ENCODE measurements at places on chromosomes 2 and 18. TPM values are rescaled to one million over a fixed set of nuclear protein-coding genes. Genes with fewer than 3 reads are reported as not detected.

DNA sequence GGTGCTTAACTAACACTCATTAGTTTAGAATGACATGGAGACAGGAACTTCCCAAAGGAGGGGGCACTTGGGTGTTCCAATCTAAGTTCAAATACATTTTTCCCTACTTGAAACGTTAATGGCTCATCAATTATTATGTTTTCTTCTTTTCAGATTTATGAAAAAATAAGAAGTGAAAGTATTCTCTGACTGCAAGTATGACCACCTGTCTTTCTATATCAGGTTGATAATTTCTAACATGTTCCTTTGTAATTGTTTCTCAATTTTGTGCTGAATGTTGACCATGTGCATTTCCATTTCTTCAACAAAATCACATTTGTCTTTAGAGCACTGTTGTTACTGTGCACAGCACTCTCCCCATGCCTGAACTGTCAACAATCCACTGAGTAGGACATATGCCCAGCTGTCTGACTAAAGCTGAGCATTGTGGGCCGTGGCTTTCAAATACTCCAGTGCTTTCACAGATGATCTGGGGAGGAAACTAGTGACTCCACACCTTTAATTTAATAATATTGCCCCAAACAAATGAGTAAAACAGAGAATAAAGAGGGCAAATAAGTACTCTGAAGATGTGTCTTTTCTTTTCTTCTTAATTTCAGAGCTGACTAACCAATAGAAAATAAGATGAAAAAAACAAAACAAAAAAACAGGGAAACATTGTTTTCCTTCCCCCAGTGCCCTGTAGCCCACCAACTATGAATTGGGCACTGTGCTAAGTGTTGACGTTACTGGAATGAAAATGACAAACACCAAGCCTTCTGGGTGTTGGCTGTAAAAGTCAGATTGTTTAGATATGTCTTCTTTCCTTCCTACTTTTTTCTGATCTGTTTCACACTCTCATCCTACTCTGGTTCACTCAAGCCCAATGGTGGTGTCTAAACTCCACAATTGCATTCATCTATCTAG lies 16.0 kb downstream of the LANCL1 start:
- H3K4me1 ChIP-seq = peaks cover 3% of the 10 kb centered on the region
- no peaks in the 10 kb centered on the region for H3K27me3 ChIP-seq
- no peaks in the 10 kb centered on the region for H3K36me3 ChIP-seq
- DNase-seq = no peak
- H3K4me3 ChIP-seq = no peak overlapping the region
- no peak overlapping the region for H3K27ac ChIP-seq

DNA sequence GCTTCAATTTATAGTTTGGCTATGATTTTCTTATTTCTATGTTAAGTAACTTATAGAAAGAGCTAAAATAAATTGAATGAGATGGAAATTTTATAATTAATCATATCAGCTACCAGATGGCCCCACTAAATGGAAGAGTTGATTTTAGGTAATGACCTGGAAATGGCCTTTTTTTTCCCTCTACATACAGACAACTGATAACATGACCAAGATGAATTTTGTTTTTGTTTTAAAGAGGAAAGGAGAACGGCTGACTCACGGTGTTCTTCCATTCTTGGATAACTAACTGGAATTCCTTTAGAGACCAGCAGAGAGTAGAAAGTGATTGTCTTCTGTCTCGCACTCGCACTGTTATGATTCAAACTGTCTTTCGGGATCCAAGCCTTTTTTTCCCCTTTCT lies 91.0 kb downstream of the TMEM185B start:
- no peaks in the 10 kb centered on the region for H3K36me3 ChIP-seq
- no peaks in the 10 kb centered on the region for H3K4me1 ChIP-seq
- DNase-seq = no peak
- no peak overlapping the region for H3K4me3 ChIP-seq
- no peak overlapping the region for H3K27ac ChIP-seq
- H3K27me3 ChIP-seq = no peaks in the 10 kb centered on the region

DNA sequence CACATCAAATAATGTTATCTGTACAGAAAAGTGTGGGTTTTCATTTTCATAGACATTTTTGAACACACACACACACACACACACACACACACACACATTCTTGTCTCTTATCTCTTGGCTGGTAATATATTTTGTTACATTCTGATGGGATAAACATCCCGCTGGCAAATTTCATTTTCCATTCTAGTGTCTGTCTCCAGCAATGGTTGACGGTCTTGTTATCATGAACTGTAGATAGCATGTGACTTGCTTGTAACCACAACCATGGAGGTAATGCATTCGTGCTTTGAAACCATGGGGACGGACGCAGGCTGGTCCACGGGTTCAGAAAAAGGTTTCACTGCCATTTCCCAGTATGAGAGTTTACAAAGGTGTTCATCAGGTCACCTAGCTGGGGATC lies 156.4 kb downstream of the PPP1R1C start:
- H3K27me3 ChIP-seq = no peaks in the 10 kb centered on the region
- H3K4me3 ChIP-seq = no peak overlapping the region
- H3K27ac ChIP-seq = no peak overlapping the region
- H3K4me1 ChIP-seq = peaks cover 6% of the 10 kb centered on the region
- no peaks in the 10 kb centered on the region for H3K36me3 ChIP-seq
- DNase-seq = no peak

DNA sequence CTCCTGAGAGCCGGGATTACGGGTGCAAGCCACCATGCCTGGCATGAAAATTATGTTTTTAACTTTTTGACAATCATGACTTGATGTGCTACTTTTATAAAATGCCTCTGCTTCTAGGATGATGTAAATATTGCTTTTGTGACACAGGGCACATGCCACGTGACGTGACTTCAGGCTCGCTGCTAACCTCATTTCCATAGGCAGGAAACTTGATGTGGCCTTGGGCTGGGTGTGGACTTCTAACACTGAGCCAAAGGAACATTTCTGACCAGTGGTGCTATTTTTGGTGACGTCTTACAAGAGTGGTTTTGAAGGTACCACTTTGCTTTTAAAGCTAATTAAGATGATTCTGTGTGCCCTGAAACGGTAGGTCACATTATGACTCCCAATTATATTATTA lies 34.2 kb upstream of the THOC1 start:
- H3K4me1 ChIP-seq = no peaks in the 10 kb centered on the region
- H3K27me3 ChIP-seq = no peaks in the 10 kb centered on the region
- no peaks in the 10 kb centered on the region for H3K36me3 ChIP-seq
- H3K27ac ChIP-seq = no peak overlapping the region
- H3K4me3 ChIP-seq = no peak overlapping the region
- DNase-seq = no peak

Gene APCDD1
- total RNA-seq = 112 TPM

Gene TLX2
- not detected for total RNA-seq
